ENCODE measurements at places on chromosomes 2 and 18.

GRCh38 chr18:45213040-45213333, 402.3 kb upstream of the SLC14A2 start:
- DNase-seq: no peak

DNA sequence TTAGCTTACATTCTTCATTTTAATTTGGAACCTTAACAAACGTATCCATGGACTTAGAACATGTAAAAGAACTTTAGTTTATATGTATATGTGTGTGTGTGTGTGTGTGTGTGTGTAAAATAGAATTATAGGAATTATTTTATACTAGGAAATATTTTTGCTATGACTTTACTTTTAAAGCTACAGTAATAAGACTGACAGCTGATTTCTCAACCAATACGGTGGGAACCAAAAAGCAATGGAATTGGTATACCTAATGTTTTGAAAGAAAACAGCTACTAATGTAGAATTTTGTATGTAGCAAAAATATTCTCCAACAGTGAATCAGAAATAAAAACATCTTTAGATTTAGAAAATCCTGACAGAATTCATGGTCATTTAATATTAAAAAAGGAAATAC, 146.5 kb upstream of the ARL4C start:
- DNase-seq: no peak

DNA sequence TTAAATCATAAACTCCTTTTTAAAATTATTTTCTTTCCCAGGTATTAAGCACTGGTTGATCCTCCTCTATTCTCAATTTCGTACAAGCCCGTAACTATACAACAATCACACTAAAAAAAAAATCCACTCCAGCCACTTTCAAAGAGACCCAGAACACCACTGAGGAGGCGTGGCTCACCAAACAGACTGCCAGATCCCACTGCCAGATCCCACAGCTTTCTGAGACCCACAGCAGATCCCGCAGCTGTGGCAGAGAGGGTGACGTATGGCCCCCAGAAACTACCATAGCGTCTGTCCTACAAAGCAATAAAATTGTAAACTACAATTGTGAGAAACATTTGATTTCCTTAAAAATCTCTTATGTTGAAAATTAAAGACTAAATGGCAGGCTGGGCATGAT, 230.7 kb upstream of the PXDN start:
- DNase-seq: no peak

- DNase-seq: no peak
Observed at GRCh38 chr2:16461672-16462071, 204.0 kb downstream of the CYRIA start.

DNA sequence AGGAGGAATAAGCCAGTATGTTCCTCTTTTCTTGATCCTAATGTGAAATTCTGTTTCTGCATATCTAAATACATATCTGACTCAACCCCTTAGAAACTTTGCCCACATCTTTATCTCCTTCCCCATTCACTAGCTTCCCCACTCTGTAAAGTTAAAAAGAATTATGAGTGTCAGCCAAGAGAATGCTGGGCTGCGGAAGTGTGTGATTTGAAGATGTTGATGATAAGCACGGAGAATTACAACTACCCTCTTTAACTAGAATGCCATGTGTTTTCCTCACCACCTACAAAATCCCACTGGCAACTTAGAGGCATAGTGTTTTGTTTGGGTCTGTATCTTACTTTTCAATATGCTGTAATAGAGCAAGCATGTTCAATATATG, 490.4 kb upstream of the FANCL start:
- no peak for DNase-seq

DNA sequence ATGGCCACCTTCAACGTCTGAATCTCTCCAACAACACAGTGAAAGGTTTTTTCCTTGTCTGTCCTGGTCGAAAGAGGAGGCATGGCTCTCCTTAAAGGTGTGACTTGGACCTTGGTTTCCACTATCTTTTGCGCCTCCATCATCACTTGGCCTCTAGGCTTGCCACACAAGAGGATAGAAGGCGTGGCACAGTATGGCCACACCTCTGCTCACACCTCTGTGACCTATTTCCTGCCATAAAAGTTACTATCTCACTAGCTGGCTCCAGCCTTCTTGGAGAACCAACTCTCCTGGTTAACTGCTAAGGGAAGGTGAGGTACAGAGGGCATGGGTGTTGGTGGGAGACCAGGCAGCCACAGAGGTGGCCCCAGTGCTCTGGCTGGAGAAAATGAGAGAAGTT, 165.9 kb downstream of the UXS1 start:
- DNase-seq: no peak
